Stomach (tissue), 19 donors: ENCODE measurements at places on chromosomes 3 and 15. TPM values are rescaled to one million over a fixed set of nuclear protein-coding genes. Genes with fewer than 3 reads are reported as not detected.

The CCDC9B gene
- 8.2 TPM for polyA plus RNA-seq

The CEP70 gene
- 12.1 TPM for polyA plus RNA-seq

The ALDH1A3 gene
- polyA plus RNA-seq = 9.4 TPM

The TM4SF18 gene
- 0.87 TPM for polyA plus RNA-seq

The GDPGP1 gene
- 0.92 TPM for polyA plus RNA-seq

The NBEAL2 gene
- polyA plus RNA-seq = 35.0 TPM

The LNP1 gene
- polyA plus RNA-seq = 1.8 TPM

The CELF6 gene
- 0.44 TPM for polyA plus RNA-seq

The HYAL1 gene
- polyA plus RNA-seq = 6.3 TPM

The ECE2 gene
- not detected for polyA plus RNA-seq
